Cortex of kidney (tissue), 1 donor: ENCODE measurements at places on chromosomes 1 and 21.

DNA sequence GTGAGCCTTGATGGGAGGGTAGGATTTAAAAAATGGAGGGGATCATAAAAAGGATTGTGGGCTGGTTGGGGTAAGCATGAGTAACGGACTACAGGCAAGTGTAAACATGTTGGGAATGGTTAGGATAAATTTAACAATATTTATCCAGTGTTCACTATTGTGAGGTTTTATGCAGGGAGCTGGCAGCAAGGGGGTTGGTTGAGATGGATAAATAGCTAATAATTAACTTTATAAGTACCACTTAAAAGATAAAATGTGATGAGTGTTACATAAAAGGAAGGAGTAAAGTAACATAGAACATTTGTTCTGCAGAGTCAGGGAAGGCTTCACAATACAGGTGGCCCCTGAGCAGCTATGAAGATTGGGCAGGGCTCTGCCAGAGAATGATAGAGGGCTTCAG is 109.0 kb downstream of the NGF start:
- no peak for DNase-seq

DNA sequence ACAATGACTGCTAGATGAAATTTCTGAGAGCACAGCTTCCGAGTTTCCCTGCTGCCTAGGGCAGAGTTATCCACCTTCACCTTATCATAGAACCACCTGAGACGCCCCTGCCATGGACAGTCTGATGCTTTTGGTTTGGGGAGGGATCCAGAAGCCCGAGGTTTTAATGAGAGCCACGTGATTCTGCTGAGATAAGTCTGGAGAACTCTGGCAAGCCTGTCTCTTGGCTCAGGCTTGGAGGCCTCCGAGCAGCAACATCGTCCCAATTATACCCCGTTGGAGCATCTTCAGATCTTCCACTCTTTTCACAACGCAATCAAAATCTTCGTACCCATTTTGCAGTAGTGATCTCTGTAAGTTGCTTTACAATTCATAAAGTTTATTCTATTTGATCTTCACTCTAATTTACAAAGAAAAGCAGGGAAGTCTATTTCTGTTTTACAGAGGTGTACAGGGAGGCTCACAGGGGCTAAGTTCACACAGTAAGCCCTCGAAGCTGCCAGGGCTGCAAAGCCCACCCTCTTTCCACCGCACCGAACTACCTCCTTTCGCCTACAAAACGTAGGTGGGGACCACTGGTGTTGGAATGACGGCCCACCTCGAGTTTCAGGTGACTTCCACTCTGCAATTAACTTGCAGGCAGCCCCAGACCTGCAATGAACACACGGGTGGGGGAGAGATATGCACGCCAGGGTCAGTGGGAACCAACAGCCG is 513 bp upstream of the HHAT start:
- no peak for DNase-seq

DNA sequence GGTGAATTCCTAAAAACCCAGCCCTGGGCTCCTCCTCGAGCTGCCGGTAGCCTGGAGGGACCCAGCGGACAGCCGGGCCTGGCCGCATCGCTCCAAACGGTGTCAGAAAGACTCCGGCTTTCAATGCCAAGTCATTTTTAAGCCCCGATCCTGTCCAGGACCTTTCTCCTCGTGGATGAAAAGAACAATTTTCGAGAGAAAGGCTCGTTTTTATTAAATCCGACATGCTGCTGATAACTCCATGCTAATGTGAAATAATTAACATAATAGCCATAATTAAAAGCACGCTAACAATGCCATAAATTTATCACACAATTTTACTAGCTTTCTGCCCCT is 4.6 kb upstream of the FOXD3 start:
- DNase-seq: no peak

DNA sequence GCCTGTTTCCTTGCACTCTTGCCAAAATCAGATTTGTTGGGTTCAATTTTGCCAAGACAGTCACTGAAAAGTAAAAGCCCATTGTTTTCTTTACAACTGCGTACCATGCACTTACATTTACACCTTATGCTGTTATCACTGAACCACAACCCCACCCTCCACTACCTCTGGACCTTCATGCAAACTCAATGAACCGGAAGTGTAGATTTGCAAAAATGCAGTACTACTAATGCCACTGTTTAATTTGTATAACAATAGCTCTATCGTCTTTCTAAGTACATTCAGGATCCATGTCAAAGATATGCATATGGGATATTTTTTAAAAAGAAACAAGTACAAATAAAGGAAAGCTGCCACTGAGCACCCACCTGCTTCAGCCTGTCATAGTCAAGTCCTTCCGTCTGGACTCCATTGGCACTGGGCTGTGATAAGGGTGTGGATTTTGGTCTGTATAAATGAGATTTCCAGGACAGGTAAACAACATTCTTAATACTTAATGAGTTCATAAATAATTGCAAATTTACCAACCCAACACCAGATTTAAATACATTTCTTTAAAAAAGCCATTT is 72.9 kb upstream of the LBR start:
- no peak for DNase-seq

DNA sequence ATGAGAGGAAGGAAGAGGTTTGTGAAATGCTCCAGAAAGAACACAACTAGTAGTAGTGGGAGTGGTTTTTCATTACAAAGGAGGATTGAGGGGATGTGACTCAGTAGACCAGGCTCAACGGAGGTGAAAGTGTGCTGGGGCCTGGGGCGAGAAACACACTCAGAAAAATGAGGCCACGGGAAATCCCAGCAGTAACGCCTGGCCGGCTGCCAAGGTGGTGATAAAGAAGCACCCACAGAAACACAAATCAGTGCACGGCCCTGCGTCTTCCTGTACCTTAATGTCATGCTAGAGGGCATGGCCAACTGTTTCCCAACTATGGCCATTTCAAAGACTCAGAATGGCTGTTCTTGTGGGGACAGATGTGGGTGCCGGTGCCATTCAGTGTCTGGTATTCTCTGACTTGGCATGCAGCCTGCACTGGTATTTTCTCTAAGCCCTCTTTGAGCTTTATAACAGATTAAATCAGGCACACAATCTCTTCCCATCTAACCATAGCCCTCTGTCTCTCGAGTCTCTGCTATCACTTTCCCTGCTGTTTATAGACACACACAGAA is 38.2 kb downstream of the URB2 start:
- no peak for DNase-seq

GRCh38 chr1:155967341-155968050 is 10.9 kb downstream of the ARHGEF2 start:
- DNase-seq: no peak
